Stimulated activated CD4-positive, alpha-beta T cell treated with anti-CD3 and anti-CD28 coated beads, Interleukin-4, amount 100 ng/mL, for 1 hour (primary cell): ENCODE measurements at places on chromosomes 7 and 10.
A peak's percentile ranks its signal among the peaks of the same experiment; 100 is the strongest.

DNA sequence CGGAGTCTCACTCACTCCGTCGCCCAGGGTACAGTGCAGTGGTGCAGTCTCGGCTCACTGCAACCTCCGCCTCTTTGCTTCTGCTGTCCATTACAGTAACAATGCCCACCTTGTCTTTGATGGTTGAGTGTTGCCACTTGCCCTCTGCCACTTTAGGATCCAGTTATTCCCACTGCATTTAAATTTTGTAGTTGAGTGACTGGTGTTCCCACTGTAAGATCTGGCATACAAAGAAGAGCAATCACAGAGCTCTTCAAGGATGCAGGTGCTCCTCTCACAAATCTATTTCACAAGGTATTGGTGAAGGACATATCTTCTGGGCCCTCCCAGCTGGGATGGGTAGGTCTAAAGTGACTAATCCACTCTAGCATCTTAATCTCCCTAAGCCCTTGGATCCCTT is 12.6 kb downstream of the PTER start:
- DNase-seq, result no peak

DNA sequence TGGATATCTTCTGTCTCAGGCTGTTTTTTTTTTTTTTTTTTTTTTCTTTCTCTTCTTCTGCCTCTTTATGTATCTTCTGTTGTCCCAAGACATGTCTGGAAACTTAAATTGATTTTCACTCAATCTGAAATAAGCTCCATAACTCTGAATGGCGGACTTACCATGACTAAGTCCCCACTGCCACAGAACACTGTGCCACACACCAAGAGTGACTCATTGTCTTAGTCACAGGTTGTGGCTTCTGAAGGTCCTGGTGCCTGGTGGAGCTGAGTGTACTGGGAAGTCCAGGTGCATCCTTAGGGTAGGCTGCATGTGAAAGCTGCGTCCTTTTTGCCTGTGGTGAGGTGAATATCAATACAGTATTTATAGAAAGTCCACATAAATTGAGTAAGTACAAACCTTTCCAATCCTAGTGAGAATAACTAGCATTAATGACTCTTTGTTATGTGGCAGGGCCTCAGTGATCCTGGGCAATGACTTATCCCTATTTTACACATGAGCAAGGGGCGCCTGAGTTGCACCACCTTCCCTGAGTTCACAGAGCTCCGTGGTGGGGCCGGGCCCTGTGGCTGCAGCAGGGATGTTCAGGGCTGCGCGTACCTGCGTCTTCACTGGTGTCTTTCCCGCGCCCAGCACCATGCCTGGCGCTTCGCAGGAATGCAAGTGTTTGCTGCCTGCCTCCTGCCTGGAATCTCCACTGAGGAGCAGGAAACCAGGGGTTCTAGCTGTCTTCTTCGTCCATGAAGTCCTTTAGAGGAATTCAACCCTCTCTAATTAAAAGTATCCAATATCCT is 4.3 kb downstream of the PFKP start:
- peak; percentile 19 for DNase-seq

- no peak for DNase-seq
Measured at GRCh38 chr7:100053215-100053614, 3.6 kb downstream of the ZSCAN21 start.

DNA sequence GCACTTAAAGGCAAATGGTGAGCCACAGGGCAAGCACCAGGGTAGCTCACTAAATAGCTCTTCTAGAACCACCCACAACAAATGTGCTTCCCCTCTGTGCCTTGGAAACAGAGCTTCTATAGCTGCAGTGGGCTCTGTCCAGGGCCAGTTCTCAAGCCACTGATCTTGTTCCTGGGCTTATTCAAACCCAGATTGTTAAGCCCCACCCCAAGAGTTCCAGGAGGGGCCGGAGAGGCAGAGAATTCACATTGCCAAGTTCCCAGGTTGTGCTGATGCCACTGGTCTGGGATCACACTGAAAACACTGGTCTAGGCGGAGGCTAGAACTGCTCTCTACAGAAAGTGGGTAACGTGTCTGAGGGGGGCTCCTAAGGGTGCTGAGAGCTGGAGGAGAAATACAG is 15.4 kb upstream of the KDM7A start:
- DNase-seq, result no peak

DNA sequence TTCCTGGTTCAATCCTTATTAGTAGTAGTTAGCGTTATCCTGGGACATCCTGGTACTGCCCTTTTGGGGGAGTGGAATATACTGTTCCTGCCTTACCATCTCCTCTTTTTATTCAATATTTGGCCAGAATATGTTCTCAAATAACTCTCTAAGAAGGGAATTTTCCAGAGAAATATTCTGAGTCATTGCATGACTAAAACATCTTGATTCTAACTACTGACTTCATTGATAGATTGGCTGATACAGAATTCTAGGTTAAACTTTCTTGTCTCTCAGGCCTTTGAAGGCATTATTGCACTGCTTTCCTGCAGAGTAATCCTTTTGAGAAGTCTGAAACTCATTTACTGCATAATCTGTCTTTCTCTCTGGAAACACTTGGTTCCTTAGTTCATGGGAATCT is 275.5 kb upstream of the DGKB start:
- no peak for DNase-seq

DNA sequence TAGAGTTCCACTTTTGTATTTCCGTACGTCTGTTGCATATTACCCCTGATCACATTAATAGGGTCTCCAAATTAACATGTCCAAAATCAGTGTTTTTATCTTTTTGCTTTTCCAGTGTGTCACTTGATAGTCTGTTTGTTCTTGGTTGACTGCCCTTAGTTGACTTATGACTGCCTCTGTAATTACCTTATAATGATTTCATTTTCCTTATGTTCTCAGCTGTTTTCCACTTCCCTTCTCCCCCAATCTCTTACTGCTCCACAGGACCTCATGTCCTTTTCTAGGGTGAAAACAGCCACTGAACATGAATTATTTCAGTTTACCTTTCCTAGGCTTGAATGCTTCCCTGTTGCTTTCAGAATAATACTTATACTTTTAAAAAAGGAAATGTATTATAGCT is 54.7 kb downstream of the MAPK8 start:
- DNase-seq, result no peak

DNA sequence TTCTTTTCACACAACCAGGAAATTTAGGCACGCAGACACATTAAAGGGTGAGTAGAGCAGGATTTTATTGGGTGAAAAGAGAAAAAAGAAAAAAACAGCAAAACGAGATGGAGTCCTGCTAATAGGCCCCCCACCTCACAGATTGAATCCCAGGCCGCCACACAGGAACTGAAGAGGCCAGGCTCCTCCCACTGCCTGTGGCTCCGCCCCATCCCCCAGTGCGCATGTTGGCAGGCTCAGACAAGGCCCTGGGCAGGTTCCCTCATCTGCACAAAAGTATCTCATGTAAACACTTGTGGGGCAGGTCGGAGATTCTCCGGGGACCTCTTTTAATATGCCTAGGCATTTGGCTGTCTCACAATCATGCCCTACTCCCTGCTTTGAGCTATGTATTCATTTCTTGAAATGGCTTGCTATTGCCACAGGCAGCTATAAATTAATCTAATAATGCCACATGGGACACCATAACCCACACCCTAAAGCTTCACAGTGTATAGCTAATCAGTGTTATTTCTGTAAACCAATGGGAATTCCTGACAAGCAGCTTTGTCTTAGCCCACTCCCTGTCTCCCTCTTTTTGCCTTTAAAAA is 76.2 kb upstream of the KIF5B start:
- no peak for DNase-seq

- DNase-seq, result no peak
Measured at GRCh38 chr7:33485747-33486493, 356.6 kb downstream of the BBS9 start.

GRCh38 chr7:137731436-137731835 is 115.3 kb downstream of the DGKI start:
- no peak for DNase-seq

- no peak for DNase-seq
Measured at GRCh38 chr10:98915911-98916310, 319.7 kb downstream of the HPSE2 start.

GRCh38 chr7:651032-651728 is 75.3 kb upstream of the DNAAF5 start:
- DNase-seq, result peak; percentile 19

GRCh38 chr7:104551226-104551625 is 222.8 kb downstream of the LHFPL3 start:
- no peak for DNase-seq

DNA sequence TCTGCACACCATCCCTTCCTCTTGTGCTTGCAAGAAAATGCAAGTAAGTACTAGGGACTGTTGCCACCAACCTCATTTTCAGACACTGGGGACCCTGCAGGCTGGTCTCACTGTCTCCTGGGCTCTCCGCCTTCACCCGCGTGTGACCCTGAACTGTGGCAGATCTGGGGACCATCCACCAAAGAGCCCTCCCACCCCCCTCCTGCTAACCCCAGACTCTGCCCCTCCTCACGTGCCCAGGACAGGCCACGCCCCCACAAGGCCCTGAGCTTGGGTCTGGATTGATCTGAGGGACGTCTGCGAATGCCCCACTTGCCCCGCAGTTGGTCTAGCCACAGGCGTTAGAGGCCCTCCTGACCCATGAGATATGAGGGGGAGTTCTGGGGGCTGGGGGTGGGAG is 8.1 kb downstream of the CNPY1 start:
- no peak for DNase-seq

DNA sequence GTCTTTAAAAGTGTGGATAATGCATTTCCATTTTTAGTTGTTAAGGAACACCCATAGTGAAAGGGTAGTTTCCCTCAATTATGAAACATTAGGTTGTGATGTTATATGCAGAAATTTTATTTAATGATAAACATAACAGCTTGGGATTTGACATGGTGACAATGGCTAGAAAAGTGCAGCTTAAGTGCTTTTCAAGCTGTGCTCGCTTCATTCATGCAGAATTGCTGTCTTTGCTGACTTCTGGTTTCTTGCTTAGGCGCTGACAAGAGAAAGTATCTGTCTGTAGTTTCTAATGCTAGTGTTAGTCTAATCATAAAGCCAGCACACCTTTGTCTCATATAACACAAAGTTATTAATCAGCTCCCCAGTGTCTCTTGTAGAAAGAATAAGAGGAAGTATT is 170.0 kb downstream of the ARL5B start:
- no peak for DNase-seq

GRCh38 chr10:127175357-127176110 is 20.9 kb downstream of the INSYN2A start:
- DNase-seq, result no peak

GRCh38 chr10:95688648-95689047 is 5.1 kb downstream of the TCTN3 start:
- DNase-seq, result no peak

DNA sequence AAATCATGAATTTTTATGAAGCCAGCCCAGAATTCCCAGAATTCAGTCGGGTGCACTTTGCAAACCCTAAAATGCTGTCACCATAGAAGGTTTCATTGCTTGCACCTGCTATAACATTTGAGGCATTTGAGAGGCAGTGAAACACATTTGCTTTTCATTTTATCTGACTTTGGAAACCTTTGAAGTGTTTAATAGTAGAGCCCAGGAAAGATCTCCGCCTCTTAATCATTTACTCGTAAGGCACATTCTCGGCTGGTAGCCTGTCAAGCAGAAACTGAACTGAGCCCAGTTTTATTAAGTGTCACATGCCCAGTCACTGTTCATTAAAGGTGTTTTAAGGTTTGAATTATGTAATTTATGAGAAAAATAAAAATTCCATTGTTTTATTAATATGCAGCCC is 247.6 kb downstream of the EMX2 start:
- DNase-seq, result no peak

GRCh38 chr10:62692085-62692484 is 112.4 kb upstream of the ADO start:
- DNase-seq, result no peak

- DNase-seq, result no peak
Measured at GRCh38 chr7:33079763-33080690, 17.5 kb upstream of the NT5C3A start.

DNA sequence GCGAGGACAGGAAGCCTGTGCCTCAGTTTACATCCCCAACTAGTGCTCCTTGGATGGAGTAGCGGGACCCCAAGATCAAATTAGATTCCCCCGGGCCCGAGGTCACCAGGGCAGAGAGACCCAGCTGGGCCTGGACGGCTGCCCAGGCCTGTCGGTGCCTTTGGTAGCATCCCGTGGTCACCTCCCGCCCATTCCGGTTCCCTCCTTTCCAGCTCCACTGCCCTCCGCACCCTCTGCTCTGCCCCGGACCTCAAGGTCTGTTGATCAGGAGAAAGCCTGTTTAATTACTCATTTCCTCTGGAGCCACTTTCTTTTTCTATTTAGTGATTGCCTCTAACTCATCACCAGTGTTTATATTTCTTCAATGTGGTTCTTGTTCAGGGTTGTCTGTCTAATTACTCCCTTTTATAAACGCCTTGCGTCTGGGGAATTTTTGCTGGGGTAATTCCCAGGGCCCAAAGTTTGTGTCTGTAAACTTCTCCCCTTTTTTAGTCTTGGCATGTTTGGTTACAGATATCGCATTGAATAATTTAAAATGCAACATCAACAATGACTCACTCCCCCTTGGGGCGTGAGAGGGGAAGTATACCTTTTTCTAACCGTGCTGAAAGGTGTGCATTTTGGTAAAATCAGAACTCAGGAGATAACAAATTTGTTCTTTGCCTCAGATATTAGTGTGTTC is 1.9 kb downstream of the FOXK1 start:
- DNase-seq, result peak; percentile 48

DNA sequence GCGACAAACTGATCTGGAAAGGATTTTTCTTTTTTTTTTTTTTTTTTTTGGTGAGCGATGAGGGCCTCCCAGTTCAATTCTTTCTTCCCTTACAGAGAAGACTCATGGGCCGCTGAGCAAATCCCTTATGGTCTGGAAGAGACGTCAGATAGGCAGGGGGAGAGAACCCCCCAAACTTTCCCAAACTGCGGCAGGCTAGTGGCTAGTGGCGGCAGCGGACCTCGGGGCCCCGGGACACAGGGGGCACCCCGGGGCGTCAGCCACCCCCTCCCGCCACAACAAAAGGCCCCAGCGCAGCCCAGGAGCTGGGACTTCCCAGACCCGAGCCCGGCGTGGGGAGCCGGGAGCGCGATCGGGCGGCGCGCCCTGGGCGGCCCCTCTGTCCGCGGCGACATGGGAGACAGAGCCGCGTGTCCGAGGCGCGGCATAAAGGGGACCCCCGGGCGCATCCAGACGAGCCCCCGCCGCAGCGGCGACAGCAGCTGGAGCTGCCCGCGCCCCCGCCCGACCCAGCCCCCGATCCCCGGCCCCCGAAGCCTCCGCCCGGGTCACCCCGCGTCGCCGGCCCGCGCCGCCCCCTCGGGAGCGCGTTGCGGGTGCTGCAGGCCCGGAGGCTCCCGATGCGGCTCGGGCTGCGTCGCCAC is 755 bp downstream of the FAM171A1 start:
- DNase-seq, result peak; percentile 31

DNA sequence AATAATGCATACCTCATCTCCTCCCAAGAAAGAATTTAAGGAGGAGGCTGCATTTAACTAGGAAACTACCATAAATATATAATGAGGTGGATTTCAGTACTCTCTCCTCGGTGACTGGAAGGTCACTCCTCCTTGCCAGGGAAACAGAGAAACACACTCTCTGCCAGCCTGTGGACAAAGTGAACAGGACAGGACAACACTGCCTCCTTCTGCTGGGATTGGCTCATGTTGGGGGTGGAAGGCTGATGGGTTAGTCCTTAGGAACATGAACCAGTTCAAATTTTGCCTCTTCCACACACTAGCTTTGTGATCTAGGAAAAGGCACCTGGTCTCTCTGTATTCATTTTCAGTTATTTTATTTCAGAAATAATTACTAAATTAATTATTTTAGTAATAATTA is 50.6 kb upstream of the STEAP4 start:
- DNase-seq, result no peak
